ENCODE measurements at places on chromosomes 2 and 18.

DNA sequence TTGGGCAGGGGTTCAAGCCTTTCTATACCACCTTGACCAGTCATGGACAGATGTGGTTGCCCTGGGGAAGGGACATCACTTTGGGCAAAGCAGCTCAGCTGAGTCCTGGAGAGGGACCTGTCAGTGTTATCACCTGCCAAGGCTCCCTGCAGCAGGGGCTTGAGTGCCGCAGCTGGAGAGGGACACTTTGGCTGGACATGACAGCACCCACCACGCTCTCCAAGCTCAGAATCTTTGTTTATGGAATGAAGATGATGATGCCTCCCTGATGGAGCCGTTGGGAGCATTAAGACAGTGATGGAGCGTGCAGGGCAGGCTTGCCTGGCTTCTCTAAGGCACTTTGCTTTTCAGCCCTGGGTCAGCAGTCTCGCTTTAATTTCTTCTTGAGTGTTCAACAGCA is 4.3 kb upstream of the TFCP2L1 start:
- DNase-seq = no peak

DNA sequence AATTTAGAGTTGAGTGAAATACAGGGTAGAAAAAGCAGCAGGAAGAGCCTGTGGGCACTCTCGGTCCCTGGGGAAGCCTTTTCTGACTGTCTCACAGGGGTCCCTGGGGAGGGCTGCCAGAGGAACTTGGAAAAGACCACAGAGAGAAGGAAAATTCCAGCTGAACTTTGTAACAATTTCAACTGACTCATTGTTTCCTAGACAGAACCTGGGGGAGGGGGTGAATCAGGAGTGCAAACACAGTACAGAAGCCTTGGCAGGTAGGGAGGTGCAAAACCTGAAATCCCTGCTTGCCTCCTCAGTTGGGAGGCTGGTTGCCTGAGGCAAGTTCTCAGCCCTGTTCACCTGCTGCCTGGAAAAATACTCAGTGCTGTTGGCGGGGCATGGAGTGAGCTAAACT is 106.8 kb downstream of the GRB14 start:
- no peak for DNase-seq

DNA sequence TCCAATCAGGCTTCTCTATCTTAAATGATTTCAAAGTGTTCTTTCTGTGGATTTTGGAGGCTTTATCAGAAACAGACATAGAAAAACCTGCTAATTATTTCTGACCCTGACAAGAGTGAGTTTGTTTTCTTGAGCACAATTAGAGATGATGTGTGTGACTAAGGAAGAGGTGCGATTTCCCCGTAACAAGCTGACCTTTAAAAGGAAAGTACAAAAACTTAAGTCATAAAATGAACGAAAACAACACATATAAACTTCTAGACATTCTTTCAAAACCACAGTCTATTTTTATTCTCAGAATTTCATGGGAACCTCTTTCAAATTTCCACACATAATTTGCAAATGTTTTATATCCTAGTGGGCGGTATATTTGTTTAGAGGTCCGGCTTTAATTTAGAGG is 604.8 kb downstream of the CPS1 start:
- DNase-seq = no peak

GRCh38 chr2:26900831-26901321 is 52.9 kb downstream of the DPYSL5 start:
- no peak for DNase-seq

DNA sequence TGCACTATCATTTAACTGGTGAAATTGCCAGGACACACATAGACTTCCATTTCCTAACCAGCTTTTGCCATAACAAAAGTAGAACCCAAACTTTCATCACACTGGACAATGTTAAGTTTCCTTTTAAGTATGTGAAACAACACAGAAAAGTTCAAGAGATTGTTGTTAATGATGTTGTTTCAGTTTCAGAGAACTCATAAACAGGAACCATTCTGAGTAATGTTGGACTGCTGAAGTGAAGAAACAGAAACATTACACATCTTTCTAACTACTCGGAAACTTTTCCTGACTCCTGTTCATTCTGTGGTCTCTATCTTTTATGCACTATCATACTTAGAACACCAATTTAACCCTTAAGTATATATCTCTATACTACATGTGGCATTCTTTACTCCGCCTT is 179.2 kb downstream of the RIT2 start:
- no peak for DNase-seq

- no peak for DNase-seq
Observed at GRCh38 chr18:8380926-8381325, 228.3 kb upstream of the RAB12 start.

GRCh38 chr2:182318466-182319220 is 108.2 kb downstream of the PDE1A start:
- DNase-seq = no peak

DNA sequence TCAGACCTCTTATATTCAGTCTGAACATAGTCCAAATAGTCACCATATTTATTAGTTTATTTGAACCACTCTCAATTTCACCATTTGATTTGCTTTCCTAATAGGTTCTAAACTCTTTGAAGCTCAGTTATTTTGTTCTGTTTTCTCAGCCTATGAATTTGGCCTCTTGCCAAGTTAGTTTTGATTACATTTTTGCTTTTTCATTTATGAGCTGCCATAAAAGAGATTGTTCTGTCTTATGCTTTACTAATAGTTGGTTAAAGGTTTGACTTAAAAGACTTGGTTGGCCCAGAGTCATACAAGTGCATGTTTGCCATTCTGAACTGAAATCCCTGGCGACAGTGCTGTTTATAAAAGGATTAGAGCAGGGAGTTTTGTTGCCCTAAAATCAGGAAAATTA is 85.9 kb upstream of the RANBP2 start:
- no peak for DNase-seq

- no peak for DNase-seq
Observed at GRCh38 chr2:195652911-195653310, 4.1 kb upstream of the SLC39A10 start.

DNA sequence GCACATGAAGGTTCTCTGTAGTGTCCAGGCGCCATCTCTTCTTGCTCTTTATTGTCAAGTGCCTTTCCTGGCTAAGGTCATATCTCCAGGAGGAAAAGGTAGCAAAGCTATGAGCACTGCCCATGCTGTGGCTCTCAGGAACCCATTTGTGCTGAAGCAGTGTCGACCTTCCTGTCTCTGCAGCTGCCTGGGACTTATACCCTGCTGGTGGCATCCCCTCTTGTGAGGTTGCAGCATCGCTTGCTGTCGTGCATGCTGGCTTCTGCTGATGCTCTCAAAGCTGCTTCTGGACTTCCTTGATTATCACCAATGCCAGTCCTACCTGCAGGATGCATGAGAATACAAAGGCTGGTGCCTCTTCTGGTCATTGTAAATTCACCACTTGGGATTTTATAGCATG is 22.1 kb upstream of the PTPN2 start:
- DNase-seq = no peak

DNA sequence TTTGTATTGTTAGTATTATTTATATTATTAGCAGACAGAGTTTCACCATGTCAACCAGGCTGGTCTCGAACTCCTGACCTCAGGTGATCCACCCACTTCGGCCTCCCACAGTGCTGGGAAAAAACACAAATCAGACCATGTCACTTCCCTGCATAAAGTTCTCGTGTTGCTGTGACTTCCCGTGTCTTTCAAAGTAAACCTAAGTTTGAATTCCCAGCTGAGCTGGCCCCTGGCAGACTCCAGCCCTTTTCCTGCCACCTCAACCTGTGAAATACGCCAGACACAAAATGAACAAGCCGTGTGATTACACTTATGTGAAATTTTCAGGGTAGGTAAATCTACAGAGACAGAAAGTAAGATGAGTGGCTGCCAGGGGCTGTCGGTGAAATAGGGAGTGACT is 7.9 kb downstream of the BOK start:
- DNase-seq = no peak

GRCh38 chr2:166765141-166765540 is 123.1 kb upstream of the XIRP2 start:
- no peak for DNase-seq

DNA sequence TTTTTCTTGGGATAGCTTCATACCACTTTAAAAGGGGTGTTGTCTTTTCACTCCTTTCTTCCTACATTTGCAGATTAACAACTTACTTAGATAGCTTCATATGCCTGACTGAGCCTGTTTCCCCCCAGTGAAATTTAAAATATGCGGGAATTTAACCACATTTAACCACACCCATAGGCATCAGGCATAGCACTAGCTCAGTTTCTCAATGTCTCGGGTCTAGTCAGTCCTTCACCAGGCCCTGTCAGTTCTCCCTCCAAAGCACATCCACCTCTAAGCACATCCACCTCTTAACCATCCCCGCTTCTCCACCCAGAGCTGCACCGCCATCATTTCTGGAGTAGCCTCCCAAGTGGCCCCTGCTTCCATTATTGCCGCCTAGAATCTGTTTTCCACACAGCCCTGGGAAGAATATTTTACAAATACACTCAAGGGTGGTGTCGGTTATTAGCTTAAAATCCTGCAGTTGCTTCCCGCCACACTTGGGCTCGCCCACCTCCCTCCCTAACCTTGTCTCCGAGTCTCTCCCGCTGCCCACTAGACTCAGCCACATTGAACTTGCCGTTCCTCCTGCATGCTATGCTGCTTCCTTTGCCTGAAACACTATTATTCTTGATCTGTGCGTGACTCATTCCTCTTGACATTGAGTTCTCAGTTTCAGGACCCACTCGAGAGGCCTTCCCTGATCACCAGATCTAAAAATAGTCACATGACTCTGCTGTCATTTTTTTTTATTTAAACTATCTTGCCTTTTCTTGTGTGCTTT is 68.3 kb downstream of the SPTBN1 start:
- DNase-seq = no peak

DNA sequence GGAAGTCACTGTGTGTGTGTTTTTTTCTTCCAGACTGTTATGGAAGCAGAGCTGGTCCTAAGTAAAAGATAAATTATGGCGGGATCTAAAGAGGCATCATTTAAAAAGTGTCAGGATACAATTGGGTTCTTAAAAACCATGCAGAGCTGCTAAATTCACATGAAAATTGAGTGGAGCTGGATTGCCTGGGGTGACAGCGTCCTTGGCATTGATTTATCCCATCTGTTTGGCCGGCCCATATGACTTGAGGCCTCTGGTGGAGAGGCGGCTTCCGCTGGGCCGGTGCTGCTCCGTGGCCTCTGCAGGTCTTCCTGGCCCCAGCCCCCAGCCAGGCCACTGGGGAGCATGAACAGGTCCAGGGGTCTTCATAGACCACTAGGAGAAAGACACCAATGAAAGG is 165.5 kb downstream of the GLI2 start:
- no peak for DNase-seq

DNA sequence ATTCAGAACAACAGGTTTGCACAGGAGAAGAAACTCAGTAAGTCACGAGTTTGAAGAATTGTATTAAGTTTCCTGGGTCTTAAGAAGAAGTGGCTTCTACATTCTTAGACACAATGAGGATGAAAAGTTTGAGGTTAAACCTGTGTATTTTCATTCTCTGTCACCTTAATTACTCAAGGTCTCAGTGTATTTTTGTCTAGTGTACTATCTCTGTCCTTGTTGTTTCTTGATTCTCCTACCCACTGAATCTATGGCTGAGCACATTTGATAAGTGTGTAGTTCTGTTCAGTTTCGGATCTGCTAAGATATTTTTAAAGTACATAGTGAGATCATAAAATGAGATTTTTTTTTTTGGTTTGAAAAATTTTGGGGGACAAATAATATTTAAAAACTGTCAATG is 460.7 kb downstream of the NRXN1 start:
- DNase-seq = no peak

- no peak for DNase-seq
Observed at GRCh38 chr2:128348701-128349100, 30.0 kb upstream of the HS6ST1 start.

DNA sequence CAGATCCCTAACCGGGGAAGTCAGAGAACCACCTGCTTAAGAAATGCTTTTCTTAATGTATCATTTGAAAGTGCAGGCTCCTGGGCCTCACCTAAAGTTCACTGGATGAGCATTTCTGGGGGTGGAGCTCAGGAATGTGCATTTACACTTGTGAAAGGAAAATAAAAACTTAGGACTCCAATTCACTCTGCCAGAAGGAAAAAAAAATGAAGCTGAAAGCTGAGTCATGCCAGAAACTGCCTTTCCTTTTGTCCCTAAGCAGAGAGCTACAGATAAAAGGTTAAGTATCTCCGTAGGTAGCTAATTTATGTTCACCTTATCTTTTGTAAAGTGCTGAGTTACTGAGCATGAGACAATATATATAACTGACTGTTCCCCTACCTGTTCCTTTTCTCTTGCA is 229.5 kb upstream of the MEX3C start:
- DNase-seq = no peak

DNA sequence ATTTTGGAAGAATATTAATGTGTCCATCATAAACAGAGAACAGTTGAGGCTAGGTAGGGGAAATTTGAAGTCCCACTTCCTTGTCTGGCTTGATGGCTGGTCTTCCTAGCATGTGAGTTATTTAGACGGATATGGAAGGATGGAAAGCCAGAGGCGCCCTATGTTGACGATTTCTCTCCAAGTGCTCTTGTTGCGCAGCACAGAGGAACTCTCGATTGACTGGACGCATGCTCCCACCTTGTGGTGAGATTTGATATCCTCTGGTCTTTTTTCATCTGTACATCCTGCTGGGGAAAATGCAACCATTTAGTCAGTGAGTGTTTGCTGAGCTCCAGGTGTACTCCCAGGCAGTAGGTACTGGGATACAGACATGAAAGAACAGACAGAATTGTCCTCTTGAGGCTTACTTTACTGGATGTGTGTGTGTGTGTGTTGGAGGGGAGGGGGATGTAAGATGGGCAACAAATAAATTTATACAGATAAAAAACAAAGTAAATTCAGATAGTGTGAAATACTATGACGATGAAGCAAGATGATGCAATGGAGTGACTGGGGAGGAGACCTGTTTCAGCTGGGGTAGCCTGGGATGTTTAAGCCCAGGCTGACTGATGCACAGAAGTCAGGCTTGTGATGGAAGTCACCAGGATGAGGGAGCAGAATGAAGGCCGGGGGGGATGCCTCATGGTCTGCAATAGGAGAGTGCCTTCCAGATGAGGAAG is 137.2 kb downstream of the TRIM43 start:
- no peak for DNase-seq

DNA sequence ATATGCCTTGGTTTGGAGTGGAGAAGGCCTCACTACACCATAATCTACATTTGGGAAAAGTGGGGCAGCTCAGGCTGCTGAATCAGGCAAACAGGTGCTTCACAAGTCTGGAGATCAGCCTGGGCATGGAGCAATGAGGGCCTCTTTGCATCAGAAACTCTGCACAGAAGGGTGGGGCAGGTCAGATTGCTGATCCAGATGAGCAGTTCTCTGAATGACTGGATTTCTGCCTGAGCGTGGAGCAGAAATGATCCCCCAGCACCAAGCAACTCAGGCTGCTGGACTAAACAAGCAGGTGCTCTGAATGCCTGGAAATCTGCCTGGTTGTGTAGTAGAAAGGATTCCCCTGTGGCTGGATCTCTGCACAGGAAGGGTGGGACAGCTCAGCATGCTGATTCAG is 605.3 kb upstream of the ZNF804A start:
- DNase-seq = no peak

Data from effector CD4-positive, alpha-beta T cell (primary cell).